ENCODE measurements at places on chromosomes 3 and 15.

GRCh38 chr3:10974746-10975375 lies 17.7 kb upstream of the SLC6A1 start:
- no peak for DNase-seq

DNA sequence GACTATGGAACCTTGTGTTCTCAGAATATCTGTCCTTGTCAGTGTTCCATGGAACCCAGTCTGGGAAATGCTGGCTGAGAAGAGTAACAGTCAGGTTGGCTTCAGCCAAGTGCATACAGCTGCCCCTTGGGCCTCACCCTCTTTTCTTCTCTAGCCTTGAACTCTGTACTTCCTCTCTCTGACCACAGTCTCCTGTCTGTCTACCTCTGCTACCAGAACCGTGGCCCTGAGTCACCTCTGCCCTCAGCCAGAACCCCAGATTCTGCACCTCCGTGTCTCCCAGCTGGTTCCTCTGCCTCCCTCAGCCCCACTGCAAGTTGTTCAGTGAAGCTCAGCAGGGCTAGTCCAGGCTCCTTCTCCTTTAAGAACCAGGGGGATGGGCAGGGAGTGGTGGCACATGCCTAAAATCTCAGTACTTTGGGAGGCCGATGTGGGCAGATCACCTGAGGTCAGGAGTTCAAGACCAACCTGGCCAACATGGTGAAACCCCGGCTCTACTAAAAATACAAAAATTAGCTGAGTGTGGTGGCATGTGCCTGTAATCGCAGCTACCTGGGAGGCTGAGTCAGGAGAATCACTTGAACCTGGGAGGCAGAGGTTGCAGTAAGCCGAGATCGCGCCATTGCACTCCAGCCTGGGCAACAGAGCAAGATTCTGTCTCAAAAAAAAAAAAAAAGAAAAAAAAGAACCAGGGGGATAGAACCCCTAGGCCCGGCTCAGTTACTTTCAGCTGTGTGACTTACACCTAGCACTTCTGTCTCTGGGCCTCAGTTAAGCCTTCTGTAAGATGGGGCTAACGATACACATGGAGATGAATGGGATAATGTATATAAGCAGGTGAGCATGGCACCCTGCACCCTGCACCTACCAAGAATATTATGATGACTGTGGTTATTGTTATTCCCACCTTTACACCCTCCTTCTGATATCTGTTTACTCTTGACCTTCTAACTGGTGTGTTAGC lies 24.3 kb upstream of the TATDN2 start:
- no peak for DNase-seq

DNA sequence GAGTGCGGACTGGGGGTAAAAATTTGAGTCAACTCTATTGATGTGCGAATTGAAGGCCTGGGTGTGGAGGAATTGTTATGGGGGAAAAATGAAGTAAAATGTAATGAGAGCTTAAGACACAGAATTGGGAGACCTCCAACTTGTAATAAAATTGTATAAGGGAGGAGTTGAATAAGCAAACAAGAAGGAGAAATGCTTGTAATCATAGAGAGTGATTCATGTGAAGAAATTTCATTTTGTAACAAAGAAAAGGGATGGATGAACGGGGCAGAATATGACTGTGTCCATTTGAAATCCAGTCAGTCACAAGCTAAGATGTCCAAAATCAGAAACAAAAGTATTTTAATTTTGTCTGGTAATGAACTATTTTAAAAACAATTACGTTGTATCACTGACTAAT lies 552.3 kb downstream of the NAALADL2 start:
- DNase-seq, result no peak

DNA sequence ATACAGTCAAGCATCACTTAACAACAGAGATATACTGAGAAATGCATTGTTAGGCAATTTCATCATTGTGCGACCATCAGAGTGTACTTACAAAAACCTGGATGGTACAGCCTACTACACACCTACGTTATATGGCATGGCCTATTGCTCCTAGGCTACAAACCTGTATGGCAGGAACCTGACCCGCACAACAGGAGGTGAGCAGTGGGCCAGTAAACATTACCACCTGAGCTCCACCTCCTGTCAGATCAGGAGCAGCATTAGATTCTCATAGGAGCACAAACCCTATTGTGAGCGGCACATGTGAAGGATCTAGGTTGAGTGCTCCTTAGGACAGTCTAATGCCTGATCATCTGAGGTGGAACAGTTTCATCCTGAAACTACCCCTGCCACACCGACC lies 89.7 kb downstream of the SCAPER start:
- no peak for DNase-seq

- no peak for DNase-seq
Observed at GRCh38 chr15:36831125-36831903, 251.9 kb downstream of the CDIN1 start.

- no peak for DNase-seq
Observed at GRCh38 chr3:29754346-29754745, 473.5 kb downstream of the RBMS3 start.

- DNase-seq, result no peak
Observed at GRCh38 chr3:105790534-105790933, 78.3 kb downstream of the CBLB start.

DNA sequence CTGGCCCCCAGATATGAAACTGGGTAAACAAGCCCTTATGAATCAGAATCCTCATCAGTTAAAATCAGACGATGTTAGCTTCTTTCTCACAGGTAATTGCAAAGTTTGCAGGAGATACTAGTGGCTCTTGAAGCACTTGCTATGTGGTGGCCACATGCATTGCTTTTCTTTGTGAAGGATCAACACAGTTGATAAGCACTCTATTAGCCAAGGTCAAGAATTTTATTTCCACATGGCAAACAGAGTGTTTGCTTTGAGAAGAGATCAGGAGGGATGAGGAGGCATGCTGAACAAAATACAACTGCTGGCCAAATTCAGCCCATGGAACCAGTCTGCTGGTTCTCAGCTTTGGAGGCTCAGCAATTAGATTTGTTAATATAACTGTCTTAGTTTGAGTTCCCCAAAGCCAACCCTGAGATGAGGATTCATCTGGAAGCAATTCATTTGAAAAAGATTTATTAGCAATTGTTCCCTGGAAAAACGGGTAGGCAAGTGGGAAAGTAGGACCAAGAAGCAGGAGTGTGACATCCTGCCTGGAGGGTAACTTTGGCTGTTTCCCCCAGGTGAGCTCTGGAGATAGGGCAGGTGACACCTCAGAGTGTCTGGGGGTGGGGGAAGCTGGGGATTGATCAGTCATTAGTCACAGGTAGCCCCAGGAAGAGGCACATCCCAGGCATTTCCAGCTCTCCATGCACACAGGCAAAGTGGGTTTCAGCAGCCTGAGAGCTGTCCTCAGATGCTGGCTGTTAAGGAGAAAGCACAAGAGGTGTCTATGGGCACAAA lies 180.3 kb downstream of the ABHD5 start:
- DNase-seq, result no peak

DNA sequence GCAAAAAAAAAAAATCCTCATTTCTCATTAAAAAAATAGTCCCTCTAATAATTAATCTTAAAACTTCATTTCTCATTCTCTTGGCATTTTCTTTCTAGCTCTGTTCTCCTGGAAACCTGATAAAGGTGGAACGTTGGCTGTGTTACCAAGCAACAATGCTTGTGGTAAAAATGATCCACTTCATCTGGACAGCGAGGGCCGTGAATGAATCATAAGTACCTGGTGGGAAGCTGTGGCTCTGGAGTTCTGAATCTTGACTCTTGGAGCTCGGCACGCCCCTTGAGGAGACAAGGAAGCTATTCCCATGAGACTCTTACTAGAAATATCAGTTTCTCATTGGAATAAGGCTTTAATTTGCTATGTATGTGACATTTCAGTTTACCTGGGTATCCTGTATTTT lies 32.5 kb downstream of the BCL2L10 start:
- DNase-seq, result no peak

- no peak for DNase-seq
Observed at GRCh38 chr3:197680955-197681521, 55.7 kb downstream of the RUBCN start.

GRCh38 chr3:13403213-13403819 lies 16.8 kb downstream of the NUP210 start:
- DNase-seq, result no peak

GRCh38 chr3:46866720-46867549 lies 3.7 kb upstream of the MYL3 start:
- DNase-seq, result peak; percentile 77

- DNase-seq, result no peak
Observed at GRCh38 chr15:68177742-68178141, 27.4 kb downstream of the CALML4 start.

DNA sequence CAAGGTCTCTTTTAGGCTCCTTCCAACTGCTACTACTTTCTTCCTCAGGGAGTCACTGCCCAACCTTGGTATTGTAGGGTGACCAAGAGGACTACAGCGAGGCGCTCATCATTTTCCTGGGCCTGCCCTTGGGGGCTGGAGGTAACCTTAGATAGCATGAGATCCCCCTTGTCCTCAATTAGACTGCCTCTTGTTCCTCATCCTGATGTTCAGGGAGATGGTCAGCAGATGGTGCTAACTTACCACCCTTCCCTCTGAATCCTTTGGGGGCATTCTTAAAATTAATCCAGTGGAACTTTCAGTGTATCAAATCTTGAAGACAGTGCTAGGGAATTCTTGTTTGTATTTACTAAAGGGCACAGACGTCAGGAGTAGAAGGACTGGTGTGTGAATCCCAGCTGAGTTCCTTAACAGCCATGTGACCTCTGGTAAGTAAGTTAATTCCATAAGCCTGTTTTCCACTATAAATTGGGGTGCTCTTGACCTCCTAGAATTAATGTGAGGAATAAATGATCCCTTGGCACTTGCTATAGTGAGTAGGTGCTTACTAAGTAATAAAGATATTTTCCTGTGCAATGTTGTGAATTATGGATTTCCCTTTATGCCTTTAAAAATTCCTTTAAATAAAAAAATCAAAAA lies 4.1 kb upstream of the CLPX start:
- DNase-seq, result no peak

- DNase-seq, result no peak
Observed at GRCh38 chr3:47803480-47804025, 615 bp downstream of the DHX30 start.

DNA sequence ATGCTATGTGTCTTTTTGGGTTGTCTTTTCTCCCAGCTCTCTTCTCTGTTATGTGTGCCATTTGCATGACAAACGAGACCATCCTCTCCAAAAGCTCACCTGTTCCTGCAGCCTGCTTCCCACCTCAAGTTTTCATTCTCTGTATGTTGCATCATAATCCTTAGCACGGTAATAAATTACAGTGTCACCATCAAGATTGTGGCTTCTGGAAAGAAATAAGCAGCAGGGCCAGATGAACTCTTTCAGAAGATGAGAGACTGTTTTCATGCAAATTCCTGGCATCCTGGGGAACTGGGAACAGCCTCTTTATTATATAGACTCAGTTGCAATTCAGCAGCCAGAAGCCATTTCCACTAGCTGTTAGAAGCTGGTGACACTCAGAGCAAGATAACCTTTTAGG lies 436.7 kb downstream of the EPHB1 start:
- no peak for DNase-seq

DNA sequence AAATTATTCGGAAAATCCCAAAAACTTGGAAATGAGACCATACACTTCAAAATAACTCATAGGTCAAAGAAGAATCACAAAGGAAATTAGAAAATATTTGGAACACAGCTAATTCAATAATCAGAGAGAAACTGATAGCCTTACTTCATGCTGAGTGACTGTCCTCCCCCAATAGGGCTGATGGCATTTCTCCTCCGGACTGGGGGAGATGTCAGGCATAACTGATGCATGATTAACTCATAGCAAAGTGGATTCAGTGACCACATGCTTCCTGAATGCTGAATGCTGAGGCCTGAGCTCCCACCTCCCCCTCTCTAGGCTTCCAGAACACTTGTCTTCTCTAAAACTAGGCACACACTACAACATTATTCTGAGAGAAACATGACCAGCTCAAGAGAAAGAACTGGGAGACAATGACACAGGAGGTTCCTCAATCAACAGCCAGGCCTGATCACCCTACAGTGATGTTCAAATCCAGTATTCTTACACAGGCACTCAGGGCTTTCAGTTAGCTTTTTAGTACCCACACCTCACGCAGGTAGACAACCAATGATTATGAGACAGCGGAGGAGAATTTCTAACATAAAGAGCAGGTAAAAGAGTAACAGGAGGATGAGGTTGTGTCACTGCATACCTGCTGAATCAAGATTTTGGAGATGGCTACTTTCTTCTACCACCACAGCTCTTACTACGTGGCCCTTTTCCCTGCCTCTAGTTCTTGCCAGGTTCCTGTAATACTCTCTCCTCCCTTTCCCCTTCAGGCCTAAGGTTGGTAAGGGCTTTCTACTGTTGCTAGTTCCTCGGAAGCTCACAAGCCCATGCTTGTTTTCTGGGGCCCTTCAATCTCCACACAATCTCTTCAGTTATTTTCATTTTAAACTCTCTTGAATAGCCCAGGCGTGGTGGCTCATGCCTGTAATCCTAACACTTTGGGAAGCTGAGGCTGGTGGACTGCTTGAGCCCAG lies 96.1 kb downstream of the FMN1 start:
- DNase-seq, result no peak

- no peak for DNase-seq
Observed at GRCh38 chr15:27679203-27679602, 419.9 kb downstream of the OCA2 start.

DNA sequence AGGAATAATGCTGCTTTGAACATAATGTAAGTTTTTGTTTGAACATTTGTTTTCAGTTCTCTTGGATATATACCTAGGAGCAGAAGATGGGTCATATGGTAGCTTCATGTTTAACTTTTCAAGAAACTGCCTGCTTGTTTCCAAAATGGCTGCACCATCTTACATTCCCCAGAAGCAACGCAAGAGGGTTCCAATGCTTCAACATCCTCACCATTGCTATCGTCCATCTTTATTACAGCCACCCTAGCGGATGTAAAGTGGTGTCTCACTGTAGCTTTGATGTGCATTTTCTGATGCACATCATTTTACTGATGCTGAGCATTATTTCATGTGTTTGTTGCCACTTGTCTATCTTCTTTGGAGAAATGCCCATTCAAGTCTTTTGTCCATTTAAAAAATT lies 46.4 kb upstream of the GATA2 start:
- DNase-seq, result no peak

DNA sequence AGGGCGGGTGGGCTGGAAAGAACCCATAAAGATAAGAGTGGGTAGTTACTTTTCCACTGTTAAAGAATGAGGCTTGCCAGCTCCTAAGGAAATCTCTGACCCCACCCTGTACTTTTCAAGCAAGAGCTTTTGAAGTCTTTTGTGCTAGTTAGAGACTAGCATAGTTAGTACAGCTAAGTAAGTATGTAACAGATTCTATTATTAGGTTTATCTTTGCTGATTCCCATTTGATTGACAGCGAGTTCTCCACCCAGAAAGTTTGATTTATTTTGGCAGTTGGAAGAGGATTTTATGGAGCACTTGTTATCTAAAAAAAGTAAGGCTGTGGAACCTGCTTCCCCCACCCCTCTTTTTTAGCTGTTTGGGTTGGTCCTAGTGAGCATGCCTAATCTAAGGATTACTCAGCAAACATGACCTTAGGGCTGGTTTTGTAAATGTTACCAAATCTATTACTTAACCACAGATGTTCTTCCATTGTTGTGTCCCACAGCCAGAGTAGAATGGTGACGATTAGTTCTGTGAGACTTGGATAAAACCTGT lies 57.6 kb downstream of the FNDC3B start:
- no peak for DNase-seq

Measured in stimulated activated CD4-positive, alpha-beta T cell treated with anti-CD3 and anti-CD28 coated beads, Interleukin-12 subunit alpha, Interleukin-12 subunit beta, amount 100 ng/mL, for 48 hours (primary cell).